ENCODE measurements at places on chromosomes 1 and 21.

DNA sequence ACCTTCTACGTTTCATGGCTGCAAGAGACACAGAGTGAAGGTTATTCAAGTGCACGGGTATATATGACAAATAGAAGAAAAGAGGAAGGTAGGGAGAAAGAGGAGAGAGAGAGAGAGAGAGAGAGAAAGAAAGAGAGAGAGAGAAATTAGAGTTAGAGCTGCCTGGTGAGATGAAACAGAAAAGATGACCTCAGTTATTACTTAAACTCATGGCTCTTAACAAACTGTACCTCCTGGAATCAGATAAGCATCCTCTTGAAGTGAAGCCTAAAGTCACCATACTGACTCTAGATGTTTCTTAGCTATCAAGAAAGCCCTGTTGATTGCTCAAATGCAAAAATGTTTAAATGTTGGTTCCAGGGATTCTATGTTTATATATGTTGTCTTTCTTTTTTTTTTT, 597.7 kb upstream of the ZP4 start:
- DNase-seq: no peak

- no peak for DNase-seq
Observed at GRCh38 chr1:156489166-156489934, 11.2 kb downstream of the MEF2D start.

- DNase-seq: no peak
Observed at GRCh38 chr1:162835157-162835899, 25.6 kb downstream of the CCDC190 start.

DNA sequence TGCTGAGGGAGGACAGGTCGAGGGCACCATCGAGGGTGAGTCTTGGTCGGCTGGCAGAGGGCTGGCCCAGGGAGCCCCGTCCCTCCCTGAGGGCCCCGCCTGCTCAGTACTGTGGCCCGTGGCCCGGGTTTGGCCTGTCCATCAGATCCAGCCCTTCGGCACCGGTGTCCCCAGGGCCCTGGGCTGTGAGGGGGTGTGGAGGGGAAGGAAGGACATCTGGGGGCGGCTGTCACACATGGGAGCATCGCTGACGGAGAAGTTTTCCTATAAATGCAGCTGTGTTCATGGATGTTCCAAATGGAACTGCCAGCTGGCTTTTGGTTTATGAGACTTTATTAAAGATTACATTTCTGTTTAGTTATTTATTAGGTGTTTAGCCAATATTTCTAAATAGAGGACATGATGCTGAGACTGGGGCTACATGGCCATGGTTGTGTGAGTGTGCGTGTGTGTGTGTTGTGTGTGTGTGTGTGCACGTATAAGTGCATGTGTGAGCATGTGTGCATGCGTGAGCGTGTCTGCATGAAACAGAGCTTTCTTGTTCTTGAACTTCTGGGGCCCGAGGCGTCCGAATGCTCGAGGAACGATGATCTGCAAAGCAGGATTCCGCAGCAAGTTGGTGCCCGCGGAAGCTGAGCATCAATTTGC, 54.3 kb downstream of the SLX9 start:
- DNase-seq: no peak
